Myocyte (in vitro differentiated cells): ENCODE measurements at places on chromosomes 16 and 17. TPM values are rescaled to one million over a fixed set of nuclear protein-coding genes. Genes with fewer than 3 reads are reported as not detected.

GRCh38 chr17:36209575-36209974, 1.3 kb upstream of the CCL4L2 start:
- DNase-seq, result no peak

DNA sequence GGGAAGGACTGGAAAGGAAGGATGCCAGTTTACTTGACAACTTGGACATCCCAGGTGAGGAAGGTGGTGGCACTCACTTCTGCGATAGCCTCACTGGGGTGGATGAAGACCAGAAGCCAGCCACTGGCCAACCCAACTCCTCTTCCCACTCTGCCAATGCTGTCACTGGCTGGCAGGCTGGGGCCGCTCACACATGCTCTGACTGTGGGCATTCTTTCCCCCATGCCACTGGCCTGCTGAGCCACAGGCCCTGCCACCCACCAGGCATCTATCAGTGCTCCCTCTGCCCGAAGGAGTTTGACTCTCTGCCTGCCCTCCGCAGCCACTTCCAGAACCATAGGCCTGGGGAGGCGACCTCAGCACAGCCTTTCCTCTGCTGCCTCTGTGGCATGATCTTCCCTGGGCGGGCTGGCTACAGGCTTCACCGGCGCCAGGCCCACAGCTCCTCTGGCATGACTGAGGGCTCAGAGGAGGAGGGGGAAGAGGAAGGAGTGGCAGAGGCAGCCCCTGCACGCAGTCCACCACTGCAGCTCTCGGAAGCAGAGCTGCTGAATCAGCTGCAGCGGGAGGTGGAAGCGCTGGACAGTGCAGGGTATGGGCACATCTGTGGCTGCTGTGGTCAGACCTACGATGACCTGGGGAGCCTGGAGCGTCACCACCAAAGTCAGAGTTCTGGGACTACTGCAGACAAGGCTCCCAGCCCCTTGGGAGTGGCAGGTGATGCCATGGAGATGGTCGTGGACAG, 4.5 kb downstream of the ZNF646 start:
- no peak for DNase-seq

DNA sequence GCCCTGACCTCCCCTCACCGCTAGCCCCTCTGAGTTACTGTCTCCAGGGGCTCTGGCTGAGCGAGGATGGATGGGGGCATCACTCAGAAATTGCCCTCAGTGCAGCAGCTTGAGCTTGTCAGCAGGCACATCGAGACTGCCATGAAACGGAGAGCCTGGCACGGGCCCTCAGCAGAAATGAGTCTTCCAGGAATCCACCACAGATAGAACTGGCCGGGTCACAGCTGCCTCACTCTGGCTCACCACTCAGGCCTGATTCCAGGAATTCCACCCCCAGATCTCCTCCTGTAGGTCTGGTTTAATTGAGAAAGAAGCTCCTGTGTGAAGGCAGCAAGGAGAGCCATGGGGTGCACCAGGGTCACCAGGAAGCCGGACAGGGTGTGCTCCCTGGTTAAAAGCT, 85.5 kb downstream of the GSG1L start:
- DNase-seq, result peak; percentile 74

DNA sequence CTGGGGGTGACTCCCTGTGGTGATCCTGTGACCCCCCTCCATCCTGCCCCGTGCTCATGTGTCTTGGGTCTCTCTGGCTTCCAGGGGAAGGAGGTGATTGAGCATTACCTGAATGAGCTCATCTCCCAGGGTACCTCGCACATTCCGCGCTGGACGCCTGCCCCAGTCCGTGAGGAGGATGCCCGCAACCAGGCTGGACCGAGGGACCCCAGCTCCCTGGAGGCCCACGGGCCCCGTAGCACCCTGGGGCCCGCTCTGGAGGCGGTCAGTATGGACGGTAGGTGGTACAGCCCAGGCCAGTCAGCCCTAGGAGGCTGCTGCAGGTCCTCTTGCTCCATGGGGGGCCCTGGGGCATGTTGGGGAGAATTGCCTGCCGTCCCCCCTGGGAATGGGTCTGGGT, 33.6 kb downstream of the SEC14L5 start:
- no peak for DNase-seq

DNA sequence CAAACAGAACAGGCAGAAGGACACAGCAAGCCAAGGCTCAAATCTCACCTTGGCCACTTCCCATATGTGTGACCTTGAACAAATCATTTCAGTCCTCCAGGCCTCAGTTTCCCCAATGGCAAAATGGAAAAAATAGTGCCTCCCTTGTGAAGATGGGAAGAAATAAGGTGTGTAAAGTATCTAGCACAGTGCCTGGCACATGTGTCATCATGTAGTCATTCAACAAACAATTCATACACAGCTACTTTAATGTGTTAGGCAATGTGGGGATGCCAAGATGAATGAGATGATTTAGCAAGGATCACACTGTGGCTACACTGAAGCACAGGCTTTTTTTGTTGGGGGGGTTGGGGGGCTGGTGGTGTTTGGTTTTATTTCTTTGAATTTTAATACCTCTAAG, 13.3 kb downstream of the SRCIN1 start:
- no peak for DNase-seq

DNA sequence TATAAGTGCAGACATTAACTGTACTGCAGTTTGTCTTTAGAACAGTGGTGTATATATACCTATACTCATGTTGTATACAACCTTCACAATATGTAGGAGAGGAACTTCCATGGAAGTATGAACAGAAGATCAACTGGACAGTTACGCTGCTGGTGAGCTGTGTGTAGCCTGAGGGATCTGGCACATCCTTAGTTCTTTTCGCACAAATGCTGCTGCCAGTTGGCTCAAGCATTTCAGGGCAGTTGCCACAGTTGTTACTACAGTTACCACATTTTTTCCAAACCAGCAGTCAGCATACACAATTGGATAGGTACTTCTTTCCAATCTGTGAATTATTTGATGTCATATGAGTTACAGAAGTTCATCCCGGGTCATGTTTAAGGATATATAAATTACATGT, 539.6 kb upstream of the HSBP1 start:
- peak; percentile 22 for DNase-seq

Gene ITGAD
- not detected in 2 replicates for total RNA-seq

DNA sequence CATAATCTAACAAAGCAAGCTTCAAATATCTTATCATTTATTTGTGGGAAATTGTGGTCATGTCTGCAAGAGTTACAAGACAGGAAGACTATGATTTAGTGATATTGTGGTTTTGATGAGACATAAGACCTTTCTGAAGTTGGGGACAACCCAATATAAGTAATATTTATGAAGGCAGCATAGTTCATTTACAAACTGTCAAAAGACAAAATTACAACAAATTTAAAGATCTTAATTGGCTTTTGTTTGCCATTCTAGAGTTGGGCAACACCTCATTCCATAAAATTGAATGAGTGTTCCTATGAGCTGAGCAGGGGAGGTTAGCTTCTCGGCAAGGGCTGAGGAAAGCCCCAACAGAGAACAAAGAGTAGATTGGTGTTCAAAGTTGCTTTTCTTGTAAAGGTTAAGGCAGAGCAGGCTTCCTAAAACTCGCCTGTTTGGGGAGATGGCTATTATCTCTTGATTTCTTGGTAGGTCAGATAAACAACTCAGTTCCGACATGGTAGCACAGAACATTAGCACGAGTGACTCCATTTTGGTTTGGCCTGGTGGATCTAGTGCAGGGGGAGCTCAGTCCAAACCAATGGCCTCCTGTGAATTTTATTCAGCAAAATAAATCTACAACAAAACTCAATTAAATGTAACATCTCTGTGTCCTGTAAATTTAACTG, 10.9 kb upstream of the MMD start:
- DNase-seq, result no peak

- peak; percentile 1 for DNase-seq
Observed at GRCh38 chr17:69326377-69327059, 415 bp downstream of the ABCA5 start.

DNA sequence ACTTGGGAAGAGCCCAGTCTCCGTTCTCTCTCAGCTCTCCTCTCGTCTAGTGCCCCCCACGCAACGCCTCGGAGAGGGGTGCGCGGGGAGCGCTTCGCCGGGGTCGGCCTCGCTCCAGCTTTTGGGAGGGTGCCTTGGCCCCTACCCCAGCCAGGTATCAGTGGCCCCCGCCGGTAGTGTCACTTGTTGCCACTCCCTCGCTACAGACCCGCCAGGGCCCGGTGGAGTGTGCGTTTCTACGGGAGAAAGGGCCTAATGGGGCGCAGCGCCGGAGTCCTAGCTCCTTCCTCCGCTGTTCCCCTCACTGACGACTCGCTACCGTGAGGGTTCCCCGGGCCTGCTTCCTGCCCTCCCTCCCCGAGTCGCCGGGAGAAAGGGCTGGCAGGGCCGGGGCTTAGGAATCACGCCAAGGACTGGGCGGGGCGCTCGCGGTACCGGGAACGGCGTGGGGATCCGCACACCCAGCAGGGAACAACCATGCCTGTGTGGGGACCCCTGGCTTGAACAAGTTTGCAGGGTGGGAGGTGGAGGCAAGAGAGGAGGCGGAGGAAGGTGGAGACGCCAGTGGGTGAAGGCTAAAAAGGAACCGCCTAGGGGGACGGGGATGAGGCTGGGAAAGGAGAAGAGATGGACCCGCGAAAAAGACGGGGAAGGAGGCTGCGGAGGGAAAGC, 997 bp upstream of the CDH11 start:
- DNase-seq, result peak; percentile 67

GRCh38 chr17:30263552-30264333, 28.0 kb downstream of the BLMH start:
- DNase-seq, result no peak

Gene FAM171A2
- 89.5 and 141 TPM in 2 replicates for total RNA-seq

DNA sequence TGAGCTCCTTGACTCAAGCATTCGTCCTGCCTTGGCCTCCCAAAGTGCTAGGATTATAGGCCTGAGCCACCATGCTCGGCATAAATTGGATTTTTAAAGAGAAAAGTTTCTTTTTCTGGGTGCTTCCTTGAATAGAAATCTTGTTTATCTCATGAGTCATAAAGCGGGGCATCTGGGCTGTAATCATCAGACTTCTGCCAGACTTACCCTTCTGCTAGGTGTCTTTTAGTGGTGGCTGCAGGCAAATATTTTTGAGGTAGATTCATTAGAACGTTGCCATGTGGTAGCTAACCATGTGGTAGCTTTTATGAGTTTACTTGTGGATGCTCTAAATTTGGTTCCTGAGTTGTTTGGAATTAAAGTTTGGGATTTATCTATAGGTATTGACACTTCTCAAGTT, 13.4 kb downstream of the PGS1 start:
- DNase-seq, result no peak

GRCh38 chr16:1121601-1122397, 25.8 kb upstream of the C1QTNF8 start:
- no peak for DNase-seq

Gene CX3CL1
- total RNA-seq, result not detected in 2 replicates

- DNase-seq, result peak; percentile 94
Observed at GRCh38 chr16:22192261-22193062, 13.6 kb upstream of the EEF2K start.

DNA sequence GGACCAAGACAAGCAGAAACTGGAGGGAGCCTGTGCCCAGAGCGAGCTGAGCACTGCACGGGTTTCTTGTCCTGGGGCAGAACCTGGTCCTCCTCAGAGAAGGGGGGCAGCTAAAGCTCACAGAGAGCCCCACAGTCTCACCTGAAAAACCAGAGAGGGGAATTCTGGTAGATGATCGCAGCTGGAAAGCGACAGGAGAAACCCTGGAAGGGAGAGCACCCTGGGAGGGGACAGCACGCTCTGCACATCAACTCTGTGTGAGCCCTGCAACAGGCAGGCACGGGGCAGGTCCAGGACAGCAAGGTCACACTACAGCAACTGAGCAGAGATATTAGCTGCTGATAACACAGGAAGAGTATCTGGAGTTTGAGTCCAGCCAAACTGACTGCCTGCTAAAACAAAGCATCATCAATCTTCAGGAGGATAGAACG, 18.2 kb downstream of the ZCCHC14 start:
- DNase-seq, result no peak

GRCh38 chr17:77426676-77427386, 286.1 kb downstream of the SEC14L1 start:
- no peak for DNase-seq

DNA sequence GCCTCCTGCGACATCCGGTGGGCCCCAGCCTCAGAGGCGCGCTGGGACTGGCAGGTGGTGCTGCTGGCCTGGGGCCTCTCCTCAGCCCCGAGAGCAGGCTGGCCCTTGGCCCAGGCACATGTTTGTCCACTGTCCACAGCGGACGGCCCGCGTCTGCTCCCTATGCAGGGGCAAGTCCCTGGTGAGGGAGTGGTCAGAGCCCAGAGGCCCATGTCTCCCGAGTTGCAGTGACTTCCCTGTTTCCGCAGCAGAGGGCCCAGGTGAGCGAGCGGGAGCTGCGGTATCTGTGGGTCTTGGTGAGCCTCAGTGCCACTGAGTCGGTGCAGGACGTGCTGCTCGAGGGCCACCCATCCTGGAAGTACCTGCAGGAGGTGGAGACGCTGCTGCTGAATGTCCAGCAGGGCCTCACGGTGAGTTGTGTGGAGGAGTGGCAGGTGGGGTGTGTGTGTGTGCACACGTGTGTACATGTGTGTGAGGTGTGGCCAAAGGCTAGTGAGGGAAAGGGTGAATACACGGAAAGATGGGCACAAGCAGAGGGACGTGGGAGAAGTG, 10.4 kb downstream of the IL34 start:
- no peak for DNase-seq

Gene TAX1BP3
- total RNA-seq, result 95.1 and 122 TPM in 2 replicates

- DNase-seq, result peak; percentile 28
Observed at GRCh38 chr17:55734128-55734781, 11.6 kb upstream of the TMEM100 start.

- no peak for DNase-seq
Observed at GRCh38 chr16:56347166-56347565, 78.2 kb downstream of the AMFR start.

Gene CALB2
- total RNA-seq, result 0.94 TPM in 1 of 2 replicates, not detected in the other

GRCh38 chr17:72299100-72299499, 178.3 kb downstream of the SOX9 start:
- no peak for DNase-seq

DNA sequence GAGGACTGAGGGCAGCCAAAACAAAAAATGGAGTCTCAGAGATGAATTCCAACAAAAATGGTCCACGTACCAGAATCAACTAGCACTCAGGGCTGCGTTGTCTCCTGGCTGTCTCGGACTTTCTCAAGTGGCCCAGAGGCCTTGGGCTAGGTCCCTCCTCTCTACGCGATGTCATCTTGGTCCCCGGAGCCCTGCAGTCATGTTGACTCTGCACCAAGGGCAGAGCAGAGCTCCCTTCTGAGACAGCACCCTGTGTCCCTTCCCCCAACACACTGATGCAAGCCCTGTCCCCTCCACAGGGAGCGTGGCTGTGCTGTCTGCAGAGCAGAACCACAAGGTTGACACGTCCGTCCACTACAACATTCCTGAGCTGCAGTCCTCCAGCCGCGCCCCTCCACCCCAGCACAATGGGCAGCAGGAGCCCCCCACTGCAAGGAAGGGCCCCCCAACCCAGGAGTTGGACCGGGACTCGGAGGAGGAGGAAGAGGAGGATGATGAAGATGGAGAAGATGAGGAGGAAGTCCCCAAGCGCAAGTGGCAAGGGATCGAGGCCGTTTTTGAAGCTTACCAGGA, 20.8 kb downstream of the GINS2 start:
- no peak for DNase-seq

DNA sequence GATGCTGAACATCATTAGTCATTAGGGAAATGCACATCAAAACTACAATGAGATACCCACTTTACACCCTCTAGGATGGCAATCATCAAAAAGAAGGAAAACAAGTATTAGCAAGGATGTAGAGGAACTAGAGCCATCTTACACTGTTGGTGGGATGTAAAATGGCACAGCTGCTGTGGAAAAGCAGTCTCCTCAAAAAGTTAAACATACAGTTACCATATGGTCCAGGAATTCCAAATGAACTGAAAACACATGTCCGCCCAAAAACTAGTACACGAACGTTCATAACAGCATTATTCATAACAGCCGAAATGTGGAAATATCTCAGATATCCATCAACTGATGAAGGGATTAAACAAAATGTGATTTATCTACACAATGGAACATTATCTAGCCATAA, 7.0 kb downstream of the FBF1 start:
- DNase-seq, result no peak

GRCh38 chr16:22190081-22190775, 15.8 kb upstream of the EEF2K start:
- no peak for DNase-seq
